ENCODE measurements at places on chromosomes 12 and 14.

GRCh38 chr12:41120211-41120610 lies 67.9 kb upstream of the PDZRN4 start:
- no peak for DNase-seq

GRCh38 chr12:48165089-48165981 lies 8.0 kb upstream of the ASB8 start:
- no peak for DNase-seq

DNA sequence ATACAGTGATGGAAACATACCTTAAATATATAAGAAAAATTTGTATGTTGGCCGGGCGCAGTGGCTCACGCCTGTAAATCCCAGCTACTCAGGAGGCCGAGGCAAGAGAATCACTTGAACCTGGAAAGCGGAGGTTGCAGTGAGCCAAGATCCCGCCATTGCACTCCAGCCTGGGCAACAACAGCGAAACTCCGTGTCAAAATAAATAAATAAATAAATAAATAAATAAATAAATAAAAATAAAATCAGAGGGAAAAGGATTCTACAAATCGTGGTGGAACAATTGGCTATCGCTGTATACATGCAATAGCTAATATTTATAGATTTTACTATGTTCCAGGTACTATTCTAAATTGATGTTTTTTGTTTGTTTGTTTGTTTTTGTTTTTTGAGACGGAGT lies 1.7 kb upstream of the ATF7 start:
- no peak for DNase-seq

DNA sequence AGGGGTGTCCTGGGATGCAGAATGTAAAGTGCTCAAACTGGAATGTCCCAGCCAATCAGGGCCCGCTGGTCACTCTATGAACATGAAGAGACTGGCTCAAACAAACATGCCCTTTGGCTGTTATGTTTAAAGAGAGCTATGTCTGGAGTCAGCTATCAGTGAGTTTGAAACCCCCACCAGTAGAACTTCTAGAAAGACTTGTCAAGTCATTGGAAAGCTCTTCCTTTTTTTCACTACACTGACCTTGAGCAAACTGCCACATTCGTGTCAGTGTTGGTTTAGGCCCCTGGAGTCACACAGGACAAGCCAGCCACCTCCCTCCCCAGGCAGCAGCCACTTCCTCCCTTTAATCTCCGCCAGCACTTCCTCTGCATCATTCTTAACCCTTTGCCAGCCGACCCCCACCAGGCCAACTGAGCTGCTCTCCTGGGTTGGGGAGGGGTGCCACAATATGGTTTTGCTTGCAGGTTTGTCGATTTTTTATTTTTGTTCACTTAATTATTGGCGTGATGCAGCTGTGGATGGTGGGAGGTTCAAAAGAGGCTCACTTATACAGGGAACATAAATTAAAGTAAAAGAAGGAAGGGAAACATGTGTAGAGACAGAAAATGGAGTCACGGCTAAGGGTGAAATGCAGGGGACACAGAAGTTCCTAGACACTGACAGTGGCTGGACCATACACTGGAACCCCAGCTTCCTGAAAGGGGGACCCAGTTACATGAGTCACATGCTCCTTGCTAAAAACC lies 25.3 kb downstream of the CMKLR1 start:
- DNase-seq, result no peak

DNA sequence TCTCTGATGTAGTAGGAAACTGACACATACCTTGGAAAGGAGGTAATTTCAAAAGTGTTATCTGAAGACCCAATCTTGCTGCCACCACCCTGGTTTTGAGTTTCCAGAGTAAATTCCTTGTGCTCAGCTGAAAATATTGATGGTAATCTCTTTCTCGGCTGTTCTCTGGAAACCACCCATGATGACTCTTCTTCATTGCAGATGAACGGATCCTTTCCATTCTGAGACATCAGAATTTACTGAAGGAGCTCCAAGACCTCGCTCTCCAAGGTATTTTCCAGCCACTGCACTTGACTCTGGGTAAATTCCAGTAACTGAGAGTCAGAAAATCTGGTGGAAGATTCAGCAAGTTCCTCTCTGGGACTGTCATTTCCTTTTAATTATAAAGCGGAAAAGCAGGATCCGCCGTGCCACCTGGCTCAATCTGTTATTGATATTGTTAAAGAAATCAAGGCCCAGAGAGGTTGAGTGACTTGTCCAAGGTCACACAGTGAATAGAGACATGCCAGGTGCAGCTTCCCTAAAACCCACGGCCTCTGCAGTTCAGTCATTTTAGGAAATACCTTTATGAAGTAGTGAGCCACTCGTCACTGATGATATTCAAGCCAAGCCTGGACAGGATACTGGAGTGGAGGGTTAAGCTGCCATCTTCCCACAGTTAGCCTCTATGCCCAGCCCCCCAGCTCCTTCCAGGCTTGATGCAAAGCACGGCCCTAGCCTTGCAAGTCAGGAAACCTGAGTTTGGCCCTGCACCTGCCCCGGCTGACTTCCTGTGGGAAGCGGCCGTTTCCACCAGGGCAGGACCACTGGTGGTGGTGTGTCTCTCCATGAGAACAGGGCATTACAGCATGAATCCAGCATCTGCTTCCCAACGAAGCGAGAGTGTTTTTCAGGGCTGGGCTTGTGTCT lies 4.7 kb downstream of the CHGA start:
- DNase-seq, result no peak

- no peak for DNase-seq
Observed at GRCh38 chr12:48060474-48060873, 45.4 kb downstream of the SENP1 start.

DNA sequence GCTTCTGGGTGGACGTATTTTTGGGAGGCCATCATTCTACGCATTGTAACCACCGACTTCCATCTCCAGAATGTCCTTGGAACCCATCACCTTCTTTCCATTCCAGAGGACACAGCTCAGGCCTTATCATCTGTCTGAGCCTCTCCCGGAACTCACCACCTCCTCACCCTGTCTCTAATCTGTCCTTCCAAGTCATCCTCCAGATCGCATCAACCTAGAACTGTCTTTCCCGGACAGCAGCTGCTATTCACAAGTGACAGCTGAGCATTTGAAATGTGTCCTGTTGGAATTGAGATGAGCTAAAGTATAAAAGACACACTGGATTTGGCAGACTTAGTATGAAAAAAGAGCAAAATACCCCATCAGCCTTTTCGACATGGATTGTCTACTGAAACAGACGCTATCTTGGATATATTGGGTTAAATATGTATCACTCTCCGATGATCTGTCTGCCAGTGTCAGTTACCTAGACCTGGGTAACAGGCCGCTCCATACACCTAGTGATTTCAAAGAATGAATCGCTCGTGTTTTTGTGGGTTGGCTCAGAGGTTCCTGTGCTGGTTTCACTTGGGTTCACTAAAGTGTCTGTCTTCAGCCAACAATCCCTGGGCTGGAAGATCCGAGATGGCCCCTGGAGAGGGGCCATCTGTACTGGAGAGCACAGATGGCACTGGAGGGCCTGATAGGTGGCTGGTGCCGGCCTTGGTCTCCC lies 104.4 kb upstream of the RFLNA start:
- DNase-seq, result no peak

- no peak for DNase-seq
Observed at GRCh38 chr12:131049549-131050339, 96.0 kb downstream of the ADGRD1 start.

GRCh38 chr12:13141686-13142085 lies 38.2 kb upstream of the GSG1 start:
- no peak for DNase-seq

- DNase-seq, result no peak
Observed at GRCh38 chr12:52929538-52929937, 19.4 kb upstream of the KRT18 start.

- DNase-seq, result no peak
Observed at GRCh38 chr12:112536367-112536730, 117.6 kb downstream of the PTPN11 start.

- no peak for DNase-seq
Observed at GRCh38 chr12:18589316-18589715, 148.5 kb downstream of the PLCZ1 start.

GRCh38 chr12:49031573-49032161 lies 13.1 kb upstream of the PRKAG1 start:
- DNase-seq, result no peak

- no peak for DNase-seq
Observed at GRCh38 chr14:58963873-58964597, 224.4 kb upstream of the DAAM1 start.

GRCh38 chr12:65278576-65279368 lies at the start of gene MSRB3:
TSS of gene MSRB3 (plus strand) at chr12:65278683. CDS start at chr12:65308580, 29,897 bp downstream.
- DNase-seq, result no peak

DNA sequence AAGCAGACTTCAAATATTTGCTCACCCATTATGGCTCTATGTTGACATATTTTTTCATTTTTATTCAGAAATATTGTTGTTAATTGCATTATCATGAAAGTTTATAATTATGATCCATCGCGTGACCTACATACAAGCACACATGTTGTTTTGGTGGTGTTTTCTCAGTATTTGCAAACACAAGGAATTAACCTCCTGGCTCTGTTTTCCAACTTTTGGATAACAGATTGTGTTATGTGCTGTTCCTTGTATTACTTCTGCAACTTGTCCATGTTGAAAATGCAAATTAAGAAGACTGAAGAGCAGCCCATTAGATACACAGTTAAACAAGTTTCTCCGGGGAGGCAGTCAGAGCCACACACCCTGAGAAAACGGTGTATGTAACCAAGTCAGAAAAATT lies 201.2 kb downstream of the SEC23A start:
- no peak for DNase-seq

GRCh38 chr12:93403988-93404803 lies 26.5 kb downstream of the NUDT4 start:
- no peak for DNase-seq

DNA sequence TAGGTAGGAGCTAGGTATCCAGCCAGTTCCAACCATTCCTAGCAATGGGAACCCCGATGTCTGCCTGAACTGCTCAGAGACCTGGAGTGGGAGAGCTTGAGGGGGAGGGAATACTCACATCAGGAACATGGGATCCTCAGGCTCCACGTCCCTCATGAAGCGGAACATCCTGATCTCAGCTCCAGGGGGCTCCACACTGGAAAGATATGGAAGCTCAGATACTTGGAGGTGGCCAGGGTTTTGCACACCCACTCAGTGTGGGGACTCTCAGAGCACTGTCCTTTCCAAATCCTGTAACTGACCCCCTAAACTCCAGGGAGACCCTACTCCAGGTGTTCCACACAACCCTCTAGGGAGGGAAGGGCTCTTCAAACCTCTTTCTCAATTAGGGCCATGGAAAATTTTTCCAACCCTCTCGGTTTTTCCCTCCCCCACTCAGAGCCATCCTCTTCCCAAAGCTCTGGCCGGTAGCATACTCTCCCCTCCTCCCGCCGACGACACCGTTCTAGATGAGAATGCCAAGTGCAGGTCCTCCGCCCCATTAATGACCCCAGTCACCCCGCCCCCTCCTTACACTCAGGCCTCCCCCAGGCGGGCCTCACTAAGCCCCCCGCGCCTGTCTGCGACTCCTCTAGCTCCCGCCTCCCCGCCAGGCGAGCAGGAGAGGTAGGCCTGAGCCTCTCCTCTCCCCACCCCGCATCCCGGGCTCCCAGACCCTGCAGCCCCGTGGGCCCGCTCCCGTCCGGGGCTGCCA lies 597 bp downstream of the MLF2 start:
- DNase-seq, result no peak

- no peak for DNase-seq
Observed at GRCh38 chr12:67520606-67521005, 127.9 kb upstream of the DYRK2 start.

DNA sequence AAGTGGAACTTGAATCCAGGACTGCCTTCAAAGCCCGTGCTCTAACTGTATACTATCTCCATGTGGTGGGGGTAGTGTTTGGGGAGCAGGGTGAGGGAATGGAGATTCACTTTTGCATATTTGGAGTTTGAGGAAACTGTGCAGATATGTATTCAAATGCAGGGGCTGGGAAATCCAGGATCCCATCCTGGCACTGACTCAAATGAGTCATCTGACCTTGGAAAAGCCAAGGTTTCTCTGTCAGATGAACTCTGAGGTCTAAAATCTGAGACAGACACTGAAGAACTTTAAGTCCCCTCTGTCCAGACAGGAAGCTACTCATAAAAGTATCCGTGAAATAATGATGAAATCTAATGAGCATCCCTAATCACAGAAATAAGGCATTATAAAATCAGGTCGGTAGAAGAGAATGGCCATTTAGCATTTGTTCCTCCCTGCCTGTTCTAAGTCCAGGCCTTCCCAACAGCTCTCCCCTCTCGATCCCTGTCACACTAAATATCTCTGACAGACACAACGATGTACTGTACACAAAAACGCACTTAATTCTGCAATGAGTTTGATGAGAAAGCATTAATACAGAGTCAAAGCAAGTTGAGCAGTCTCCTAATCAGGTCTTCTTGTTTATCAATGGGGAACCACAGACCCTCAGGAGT lies 14.4 kb downstream of the NIN start:
- no peak for DNase-seq

DNA sequence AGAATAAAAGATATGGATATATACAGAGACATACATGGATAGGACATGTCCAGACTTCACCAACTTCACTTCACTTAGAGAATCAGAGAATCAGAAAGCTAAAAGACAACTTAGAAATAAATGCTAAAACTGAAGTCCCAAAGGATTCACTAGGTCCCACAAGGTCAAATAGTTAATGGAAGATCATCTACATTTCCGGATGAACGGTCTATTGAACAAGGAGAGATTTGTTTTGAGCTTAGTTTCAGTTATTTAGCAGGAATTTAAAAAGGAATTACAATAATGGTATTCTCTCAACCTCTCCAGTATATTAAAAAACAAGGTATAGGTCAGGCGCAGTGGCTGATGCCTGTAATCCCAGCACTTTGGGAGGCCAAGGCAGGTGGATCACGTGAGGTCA lies 187.0 kb downstream of the MED13L start:
- DNase-seq, result no peak

DNA sequence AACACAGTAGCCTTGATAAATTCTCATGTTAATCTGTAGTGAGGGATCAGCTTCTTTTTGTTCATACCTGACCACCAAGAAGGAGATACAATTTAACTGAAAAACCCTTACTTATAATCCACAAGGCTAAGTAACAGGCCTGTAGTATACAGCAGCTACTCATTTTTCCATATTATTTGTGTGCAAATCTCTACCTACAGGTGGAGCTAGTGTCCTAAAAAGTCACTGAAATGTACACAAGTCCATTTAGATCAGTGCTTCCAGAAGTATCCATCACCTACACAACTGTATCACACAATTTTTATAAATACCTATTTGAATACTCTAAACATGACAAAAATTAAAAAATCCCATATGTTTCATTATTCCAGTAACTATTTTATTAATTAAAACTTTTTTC lies 173.2 kb downstream of the SLC35F4 start:
- DNase-seq, result peak; percentile 8

DNA sequence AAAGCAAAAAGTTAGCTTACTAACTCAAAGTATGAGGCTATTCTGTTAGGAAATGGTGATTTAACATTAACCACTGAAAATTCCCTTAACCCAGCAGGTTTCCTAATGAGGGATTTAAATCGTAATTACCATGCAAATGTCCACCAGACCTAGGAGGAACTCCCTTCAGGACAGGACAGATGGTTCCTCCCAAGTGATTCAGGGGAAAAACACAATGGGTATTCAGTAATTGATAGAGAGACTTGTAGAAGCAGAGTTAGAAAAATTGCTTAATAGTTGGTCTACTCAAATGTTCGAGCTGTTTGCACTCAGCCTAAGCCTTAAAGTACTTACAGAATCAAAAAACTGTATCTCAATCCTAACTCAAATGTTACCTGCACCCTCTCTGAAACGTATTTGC lies 21.6 kb downstream of the RERGL start:
- DNase-seq, result no peak

- no peak for DNase-seq
Observed at GRCh38 chr12:78239544-78239943, 408.9 kb downstream of the NAV3 start.
